CD14-positive monocyte (primary cell): ENCODE measurements at places on chromosomes 7 and 10.

DNA sequence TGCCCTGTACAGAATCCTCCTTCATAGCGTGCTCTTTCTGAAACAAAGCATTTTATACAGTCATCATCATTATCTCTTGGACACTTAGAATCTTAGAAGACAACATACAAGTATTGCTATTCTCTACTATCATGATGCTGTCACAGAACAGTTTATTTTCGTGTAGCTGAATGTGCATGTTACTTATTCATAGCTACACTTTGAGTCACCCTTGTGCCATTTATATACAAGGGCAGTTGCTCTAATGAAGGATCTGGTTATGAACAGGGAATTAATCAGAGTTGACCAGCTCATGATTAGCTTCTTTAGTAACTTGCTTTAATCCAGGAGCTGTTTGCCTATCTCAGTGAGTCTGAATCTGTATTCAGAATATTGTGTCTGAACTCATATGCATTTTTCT, 11.2 kb downstream of the CASP2 start:
- DNase-seq, result no peak

DNA sequence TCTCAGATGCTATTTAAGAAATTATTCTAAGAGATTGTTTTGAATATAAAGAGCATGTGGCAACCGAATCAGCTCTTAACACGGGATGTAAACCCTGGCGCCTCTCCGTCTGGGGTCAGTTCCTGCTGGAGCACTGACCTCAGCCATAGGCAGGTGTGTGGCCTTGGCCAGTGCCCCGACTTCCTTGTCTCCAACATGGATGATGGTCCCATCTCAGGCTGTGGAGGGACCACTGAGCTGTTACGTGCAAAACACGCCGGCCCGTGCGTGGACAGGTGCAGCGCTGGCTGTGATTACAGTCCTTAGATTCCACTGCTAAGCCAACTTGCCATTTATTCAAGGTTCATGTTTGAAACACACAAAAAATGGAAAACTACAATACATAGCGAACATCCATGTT, 59.9 kb downstream of the C10orf143 start:
- DNase-seq, result no peak

GRCh38 chr7:134016223-134016941, 110.8 kb upstream of the LRGUK start:
- DNase-seq, result no peak

GRCh38 chr7:100210805-100211204, 8.9 kb upstream of the PVRIG start:
- no peak for DNase-seq

GRCh38 chr10:22244001-22244400, 26.2 kb upstream of the EBLN1 start:
- DNase-seq, result no peak

- DNase-seq, result no peak
These were observed 383.3 kb downstream of the INHBA start for GRCh38 chr7:41319581-41319980.
